Osteocyte (in vitro differentiated cells): ENCODE measurements at places on chromosomes 1 and 21.

- DNase-seq, result no peak
These were observed 350.9 kb upstream of the PKN2 start for GRCh38 chr1:88333086-88333695.

DNA sequence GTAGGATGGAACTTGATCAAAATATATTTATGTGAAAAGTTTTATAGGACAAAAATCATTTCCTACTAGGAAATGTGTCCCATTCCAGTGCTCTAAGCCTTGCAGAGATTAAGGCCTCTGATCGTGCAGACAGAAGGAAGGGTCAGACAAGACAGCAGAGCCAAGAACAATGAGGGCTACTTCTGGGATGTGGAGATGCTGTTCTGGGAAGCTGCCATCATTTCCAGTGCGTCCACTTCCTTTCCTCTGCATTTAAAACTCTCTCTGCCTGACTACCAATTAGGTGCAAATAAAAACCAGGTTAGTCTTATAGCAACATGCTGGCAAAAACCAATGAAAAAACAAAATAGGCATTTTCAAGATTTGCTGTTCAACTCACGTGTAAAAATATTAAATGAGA lies 36.1 kb downstream of the BEND5 start:
- DNase-seq, result no peak

GRCh38 chr1:160953030-160953429 lies 1.6 kb downstream of the ITLN2 start:
- DNase-seq, result no peak

DNA sequence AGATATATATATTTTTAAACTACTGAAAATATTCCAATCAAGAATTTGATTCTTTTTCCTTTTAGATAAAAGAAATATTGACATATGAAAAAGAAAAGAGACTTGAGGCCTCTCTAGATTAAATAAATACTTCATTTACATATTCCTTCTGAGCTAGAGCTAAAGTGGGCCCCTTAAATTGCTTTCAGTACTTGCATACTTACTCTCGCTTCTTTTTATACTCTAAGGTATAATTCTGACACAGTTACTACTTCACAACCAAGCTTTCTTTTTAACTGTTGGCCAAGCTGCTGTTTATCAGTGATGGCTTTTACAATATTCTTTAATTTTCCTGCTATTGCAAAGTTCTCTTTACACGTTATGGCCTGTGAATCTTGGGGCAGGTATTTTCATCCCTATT lies 24.6 kb downstream of the EXTL2 start:
- no peak for DNase-seq

DNA sequence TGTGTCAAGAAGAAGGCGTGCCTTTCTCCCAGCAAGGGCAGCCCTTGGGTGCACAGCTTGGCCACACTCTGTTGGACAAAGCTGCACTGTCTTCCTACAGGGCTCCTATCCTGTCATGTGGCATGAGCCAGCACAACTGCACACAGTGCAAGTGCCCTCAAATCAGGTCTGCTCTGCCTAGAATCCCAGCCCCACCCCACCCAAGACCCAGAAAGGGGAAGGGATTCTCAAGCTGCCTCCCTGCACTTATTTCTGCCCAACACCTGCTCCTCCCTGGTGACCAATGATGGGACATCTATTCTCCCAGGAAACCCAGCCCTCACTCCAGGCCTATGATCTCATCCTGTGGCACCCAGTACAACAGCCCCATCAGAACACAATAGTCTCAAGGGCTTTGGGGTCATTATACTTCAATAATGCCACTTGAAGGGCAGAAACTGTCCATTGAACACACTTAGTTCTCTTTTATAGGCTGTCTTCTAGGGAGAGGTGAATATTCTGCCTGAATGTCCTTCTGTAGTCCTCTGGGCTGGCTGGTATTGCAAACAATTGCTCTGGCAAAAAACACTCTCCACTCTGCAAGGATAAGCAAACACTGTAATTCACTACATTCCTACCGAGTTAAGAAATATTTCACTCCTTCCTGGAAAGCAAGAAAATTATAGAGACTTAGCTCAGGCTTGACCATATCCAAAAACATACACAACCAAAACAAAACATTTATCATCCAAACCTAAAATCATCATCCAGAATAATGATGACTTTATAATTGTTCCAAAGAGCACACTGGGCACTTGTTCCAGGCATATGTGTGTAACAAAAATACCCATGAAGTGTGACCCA lies 43.1 kb upstream of the IGSF3 start:
- no peak for DNase-seq

DNA sequence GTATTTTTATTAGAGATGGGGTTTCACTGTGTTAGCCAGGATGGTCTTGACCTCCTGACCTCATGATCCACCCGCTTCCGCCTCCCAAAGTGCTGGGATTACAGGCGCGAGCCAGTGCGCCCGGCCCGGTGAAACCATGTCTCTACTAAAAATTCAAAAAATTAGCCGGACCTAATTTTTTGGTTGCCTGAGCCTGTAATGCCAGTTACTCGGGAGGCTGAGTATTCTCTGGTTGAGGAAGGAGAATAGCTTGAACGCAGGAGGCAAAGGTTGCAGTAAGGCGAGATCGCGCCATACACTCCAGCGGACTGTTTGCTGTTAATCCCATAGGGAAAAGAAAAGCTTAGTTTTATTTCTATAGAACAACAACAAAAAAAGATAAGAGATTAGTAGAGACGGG lies 29.9 kb upstream of the HJV start:
- DNase-seq, result no peak

DNA sequence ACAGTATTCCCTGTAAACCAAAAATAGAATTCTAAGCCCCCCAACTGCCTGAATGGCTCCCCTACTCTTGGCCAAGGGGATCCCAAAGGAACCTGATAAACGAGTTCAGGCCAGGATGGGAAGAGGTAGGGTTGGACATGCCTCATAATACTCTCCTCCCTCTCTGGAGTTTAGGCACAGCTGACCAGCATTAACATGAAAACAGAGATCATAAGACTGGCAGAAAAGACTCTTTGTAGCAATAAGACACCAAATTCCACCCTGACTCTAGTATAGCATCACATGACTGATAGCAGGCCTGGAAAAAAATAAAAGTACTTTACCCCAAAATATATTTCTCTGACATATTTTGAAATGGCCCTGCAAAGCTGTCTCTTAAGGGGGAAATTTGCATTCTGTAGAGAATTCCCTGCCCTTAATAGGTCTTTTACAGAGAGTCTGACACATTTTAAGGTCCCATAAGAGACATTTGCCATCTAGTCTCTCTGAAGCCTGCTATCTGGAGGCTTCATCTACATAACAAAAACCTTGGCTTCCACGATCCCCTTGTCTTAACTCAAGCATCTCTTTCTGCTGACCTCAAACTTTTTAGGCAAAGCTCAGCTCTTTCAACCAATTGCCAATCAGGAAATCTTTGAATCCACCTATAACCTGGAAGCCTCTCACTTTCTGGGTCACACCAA lies 55.9 kb downstream of the SIK1 start:
- DNase-seq, result no peak

DNA sequence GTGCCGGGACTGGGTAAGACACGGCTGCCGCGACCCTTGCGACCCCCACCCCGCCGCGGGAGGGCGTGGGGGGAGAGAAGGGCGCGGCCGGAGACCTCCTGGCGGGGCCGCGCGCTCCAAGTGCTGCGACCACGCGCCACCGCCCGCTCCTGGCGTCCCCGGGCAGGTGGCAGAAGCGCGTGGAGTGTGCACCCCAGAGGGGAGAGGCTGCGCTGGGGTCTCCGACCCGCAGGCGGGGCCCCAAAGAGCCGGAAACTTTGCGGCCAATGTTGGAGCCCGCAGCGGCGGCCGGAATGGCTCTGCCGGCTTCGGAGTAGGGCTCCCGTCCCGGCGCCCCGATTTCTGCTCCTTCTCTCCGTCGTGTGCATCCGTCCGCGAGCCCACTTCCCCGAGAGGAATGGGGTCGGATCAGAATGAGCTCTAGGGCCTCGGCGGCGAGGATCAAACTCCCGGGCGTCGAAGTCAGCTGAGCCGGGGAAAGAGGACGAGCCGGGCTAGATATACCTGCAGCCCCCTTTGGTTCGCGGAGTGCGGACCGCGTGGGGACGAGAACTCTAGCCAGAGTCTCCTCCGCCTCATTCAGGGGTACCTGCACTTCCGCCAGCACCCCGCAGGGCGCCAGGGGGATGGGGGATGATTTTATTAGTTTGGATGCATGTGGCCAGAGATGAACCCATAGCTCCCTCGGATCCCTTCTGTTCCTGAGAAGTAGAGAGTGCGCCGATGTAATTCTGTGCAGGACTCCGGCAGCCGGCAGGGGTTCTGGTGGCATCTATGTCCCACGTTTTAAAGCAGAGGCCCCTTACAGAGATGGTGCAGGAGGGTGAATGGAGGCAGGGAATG lies 751 bp downstream of the STUM start:
- DNase-seq, result no peak

DNA sequence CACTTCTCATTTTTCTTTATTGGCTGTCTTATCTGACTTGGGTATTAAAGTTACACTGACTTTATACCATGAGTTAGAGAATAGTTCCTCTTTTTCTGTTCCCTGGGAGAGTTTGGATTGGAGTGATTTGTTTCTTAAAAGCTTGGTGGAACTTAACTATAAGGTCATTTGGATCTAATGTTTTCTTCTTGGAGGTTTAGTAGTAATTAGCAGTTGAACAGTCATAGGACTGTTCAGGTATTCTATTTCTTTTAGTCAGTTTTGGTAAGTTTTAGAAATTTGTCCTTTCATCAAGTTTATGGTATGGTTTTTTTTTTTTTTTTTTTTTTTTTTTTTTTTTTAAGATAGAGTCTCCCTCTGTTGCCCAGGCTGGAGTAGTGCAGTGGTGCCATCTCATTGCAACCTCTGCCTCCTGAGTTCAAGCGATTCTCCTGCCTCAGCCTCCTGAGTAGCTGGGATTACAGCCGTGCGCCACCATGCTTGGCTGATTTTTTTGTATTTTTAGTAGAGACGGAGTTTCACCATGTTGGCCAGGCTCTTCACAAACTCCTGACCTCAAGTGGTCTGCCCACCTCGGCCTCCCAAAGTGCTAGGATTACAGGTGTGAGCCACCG lies 6.3 kb downstream of the TTC3 start:
- DNase-seq, result no peak

DNA sequence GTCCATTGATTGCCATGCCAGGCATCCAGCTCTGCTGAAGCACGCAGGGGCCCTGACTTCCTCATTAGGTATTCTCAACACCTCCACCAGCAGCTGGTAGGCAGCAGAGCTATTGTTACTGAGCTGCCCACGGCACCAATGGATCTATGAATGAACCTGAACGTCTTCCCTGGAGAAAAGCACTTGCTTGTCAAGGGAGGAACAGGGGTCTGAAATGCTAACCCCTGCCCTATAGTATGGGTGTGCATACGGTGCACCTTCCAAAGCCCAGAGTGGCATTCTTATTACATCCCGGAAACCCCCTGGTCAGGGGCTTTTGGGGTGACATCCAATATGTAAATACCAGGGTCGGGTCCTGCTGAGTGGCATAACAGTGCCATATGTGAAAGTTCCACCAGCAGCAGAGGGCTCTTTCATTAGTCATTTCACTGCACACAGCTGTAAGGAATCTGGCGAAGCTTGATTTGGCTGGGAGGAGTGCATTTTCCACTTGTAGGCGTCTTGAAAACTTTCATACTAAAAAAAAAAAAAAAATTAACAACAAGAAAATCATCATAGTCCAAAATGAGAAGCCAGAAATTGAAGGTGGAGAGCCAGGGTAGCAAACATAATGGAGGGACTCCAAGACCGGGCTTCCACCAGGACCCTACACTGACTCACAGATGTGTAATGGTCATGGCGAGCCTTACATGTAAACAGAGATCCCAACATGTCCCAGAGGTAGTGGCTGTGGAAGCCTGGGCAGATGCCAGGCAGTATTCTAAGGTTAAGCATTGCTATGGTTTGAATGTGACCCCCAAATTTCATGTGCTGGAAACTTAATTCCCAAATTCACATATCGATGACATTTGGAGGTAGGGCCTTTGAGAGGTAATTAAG lies 58.8 kb upstream of the PRDX6 start:
- no peak for DNase-seq

DNA sequence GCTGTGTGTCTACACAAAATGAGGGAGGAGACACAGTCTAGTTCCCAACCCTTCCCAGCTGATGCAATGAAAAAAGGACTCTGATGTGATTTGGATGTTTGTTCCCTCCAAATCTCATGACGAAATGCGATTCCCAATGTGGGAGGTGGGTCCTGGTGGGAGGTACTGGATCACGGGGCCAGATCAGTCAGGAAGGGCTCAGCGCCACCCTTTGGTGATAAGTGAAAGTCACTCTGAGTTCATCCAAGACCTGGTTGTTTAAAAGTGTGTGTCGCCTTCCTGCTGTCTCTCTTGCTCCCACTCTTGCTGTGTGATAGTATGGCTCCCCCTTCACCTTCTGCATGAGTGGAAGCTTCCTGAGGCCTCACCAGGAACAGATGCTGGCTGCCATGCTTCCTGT lies 63.2 kb downstream of the GNG4 start:
- DNase-seq, result no peak

- no peak for DNase-seq
These were observed 94.2 kb downstream of the ARHGEF10L start for GRCh38 chr1:17633654-17634053.

DNA sequence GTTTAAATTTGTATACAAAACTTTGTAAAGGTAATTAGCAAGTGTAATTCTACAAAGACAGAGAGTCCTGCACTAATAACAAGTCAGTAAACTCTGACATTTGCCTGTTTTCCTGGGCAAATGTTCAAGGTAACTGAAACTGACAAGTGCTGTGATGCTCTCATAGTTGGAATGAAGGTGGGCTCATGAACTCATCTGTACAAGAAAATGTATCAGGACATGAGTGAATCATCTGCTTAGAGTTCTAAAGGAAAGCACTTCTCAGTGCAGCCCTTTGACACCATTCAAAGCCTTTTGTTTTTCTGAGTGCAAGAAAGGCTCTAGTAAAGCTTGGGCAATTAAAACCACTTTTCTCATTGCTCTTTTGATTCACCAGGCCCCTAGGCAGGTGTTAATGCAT lies 91.5 kb downstream of the UROD start:
- no peak for DNase-seq

DNA sequence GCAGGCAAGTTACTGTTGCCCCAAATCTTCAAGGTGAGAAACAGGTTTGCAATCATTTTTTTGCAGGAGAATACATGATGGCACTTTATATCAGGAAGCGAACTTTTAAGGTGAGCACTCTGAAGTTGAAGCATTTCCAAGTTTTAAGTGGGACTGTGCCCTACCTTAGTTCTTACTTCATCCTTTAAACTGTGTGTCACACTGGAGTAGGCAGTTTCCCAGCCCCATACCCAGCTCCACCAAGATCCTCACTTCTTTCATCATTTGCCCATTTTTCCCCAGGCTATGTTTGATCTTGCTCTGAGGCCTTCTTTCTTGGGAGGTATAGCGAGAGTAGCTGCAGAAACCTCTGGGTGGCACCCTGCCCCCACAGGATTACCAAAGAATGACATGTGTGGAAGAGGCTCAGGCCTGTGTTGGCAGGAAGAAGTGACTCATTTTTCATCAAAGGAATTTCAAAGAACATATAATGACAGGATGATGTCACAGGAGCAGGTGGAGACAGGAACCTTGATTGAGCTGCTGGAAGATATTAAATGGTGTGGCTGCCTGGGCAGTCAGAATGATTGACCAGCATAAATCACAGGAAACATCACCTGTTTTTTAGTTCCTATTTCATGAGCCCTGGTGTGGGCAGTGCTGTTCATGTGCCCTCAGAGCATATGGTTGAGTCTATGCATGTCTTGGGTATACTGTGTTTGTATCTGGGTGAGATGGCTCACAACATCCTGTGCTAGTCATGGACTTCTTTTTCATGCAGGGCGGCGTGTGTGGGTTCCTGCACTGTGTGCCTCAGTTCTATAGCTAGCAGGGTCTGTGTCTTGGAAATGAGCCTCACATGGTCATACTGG lies 20.8 kb upstream of the MACF1 start:
- no peak for DNase-seq
